ENCODE measurements at places on chromosomes 1 and 21.

GRCh38 chr21:39220150-39220549 is 36.9 kb upstream of the PSMG1 start:
- no peak for DNase-seq

DNA sequence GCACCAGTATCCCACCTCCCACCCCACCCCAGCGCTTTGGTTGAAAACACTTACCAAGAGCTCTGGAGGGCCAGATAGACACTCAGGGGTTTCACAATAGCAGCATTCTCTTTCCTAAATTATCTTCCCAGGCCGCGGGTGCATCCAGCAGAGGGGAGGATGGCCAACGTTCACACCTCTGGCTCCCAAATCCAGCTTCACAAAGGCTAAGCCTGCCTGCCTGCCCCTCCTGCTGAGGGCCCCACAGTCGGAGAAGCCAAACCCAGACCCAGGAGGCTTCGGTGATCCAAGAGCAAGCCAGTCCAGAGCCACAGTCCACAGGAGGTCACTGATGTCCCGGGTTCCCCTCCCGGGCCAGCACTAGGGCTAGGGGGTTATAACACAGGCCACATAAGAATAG is 231.9 kb downstream of the TRABD2B start:
- no peak for DNase-seq

- DNase-seq = no peak
Observed at GRCh38 chr1:42679364-42679983, 2.7 kb upstream of the YBX1 start.

DNA sequence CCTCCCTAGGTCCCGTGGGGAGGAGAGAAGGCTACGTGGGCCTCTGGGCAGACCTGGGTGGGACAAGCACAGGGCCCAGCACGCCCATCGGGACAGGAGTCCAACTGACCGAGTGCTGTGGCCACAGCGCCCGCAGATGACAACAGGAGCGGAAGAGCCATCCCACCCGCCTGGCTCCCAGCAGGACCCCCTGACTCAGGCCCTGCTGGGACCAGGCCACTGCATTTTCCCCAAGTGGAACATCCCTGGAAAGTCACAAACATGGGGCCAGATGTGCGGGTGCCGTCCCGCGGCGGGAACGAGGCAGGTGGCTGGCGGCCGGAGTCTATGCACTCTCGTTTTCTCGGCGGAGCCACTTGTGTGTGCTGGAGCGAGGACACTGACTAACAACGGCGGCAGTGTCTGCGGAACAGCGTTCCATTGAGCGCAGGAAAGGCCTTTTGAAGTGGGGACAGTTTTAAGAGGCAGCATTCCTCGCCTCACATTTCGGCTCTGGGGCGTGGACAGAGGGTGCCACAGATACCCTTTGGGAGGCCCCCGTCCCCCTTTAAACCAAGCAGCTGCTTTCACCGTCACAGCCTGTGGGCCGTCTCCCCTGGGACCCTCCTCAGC is 93.7 kb upstream of the ARHGEF16 start:
- DNase-seq = no peak

DNA sequence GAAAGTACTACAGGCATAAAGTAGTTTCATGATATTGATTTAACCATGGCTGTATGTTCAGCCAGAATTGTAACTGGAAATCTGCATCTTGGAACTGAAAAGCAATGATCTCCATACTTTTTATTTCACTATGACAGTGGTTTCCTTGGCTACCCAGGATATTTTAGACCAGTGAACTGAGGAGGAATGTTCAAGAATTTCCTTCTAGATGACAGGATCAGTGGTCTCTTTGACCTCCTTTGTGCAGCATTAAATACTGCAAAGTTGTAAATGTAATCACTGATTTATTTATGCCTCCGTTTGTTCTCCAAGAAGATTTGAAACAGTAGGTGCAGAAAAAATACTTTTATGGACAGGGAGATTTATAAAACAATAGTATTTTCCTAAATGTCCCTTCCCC is 39.5 kb downstream of the VPS13D start:
- no peak for DNase-seq

GRCh38 chr1:33724348-33724747 is 139.5 kb upstream of the HMGB4 start:
- DNase-seq = no peak

- DNase-seq = no peak
Observed at GRCh38 chr21:44920694-44921604, at the start of gene ITGB2. Gene ITGB2 (minus strand): TSS chr21:44920899. CDS start chr21:44910782, 10,117 bp downstream.

GRCh38 chr21:43321611-43322010 is 105.3 kb downstream of the SIK1 start:
- no peak for DNase-seq

DNA sequence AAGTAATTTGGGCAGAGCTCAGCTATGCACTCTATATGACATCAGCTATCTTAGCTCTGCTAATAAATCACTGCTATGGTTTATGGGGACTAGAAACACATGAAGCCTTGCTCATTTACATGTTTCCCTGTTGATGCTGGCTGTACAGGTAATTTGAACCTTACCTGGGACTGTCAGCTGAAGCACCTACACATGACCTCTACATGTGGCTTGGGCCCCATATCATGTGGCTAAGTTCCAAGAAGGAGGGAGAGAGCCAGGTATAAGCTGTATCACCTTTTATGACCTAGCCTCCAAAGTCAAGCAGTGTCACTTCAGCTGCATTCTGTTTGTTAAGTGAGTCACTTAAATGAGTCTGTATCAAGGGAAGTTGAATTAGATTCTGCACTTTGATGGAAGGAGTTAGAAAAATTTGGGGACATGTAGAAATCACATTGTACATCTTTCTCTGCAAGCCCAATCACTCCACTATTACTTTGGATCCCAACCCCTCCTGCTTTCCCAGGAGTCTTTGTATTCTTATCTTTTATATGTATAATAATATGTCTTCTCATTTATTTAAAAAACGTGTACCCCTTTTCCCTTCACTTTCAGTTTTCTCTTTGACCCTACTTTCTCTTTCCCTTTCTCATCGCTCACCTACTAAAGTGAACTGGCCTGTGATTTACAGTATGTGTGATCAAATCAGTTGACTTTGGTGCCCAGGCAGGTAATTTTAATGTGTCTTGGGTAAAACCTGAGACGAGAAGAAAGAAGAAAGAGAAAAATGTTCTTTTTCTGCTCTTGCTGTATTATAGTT is 53.4 kb upstream of the PRKACB start:
- DNase-seq = no peak

DNA sequence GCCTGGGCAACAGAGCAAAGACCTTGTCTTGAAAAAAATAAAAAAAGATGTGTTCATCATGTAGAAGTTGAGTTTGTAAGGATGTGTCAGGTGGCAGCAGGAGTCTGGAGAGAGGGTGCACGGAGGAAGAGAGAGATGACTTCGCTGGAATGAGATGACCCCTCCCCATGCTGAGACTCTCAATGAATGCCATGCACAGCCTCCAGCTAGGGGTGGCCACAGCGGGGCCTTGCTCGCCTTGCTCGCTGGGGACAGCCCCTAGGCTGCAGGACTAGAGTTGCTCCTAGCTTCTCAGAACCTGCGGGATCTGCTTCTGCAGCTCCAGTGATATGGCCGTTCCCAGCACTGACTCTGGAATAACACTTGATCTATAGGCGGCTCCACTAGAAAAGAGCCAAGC is 6.6 kb upstream of the C2CD2 start:
- DNase-seq = no peak

GRCh38 chr1:94683886-94684285 is 136.3 kb upstream of the SLC44A3 start:
- DNase-seq = no peak

DNA sequence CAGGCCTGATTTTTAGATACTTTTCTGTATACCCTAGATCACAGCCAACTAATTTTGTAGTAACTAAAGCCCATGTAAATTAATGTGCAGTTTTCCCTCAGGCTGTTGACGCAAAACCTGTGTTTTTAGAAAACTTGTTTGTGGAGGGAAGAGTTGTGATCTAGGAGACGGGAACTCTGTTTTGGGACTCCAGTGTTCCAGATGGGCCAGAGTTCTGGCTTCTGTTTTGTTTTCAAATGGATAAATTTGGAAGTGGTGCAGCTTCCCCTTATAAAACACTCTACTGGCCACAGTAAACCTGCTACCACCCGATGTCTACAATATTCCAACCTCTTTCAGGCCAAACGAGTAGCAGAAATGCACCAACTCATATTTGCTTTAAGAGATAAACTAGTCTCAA is 13.6 kb upstream of the GPR88 start:
- DNase-seq = no peak

DNA sequence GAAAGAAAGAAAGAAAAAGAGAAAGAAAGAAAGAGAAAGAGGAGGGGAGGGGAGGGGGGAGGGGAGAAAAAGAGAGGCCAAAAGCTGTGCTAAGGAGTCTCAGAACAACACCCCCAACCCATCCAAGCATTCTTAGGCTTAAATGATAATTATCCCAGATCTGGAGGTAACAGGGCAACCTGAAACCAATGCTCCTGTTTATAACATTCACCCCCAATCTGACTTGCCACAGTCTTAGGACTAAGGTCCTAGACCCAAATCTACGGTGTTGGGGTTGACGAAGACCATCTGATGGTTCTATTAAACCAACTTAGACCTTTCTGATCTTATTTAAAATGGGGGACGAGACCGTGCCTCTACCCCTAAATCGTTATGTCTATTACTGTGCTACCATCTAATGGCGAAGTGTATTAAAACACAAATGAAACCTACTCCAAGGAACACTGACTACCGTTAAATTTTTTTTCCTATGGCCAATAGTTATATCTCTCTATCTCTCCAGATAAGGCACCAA is 119.3 kb upstream of the CDC42BPA start:
- no peak for DNase-seq

DNA sequence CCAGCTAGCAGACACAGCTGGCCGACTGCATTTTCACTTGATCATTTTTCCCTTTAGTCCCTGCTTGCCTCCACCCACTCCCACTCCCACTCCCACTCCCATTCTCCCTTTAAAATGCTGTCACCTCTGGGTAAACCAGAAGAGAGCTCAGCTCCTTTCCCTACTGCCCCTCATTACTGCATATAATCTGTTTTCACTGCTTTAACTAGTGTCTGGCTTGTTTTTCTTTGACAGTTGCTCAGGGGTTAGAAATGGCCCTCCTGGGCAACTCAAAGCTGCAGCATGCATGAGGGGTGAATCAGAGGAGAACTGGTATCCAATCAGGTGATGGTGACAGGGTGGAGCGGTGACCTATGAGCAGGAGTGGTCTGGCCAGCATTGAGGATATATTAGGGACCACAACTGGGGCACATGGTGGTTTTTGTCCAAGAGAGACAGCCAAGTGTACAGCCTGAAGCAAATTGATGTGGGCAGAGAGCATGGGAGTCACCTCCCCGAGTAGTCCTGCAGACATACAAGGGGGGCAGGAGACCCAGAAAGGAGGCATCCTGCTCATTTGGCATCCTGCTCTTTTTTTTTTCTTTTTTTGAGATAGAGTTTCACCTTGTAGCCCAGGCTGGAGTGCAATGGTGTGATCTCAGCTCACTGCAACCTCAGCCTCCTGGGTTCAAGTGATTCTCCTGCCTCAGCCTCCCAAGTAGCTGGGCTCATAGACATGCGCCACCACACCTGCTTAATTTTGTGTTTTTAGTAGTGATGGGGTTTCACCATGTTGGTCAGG is 42.6 kb upstream of the SRSF10 start:
- no peak for DNase-seq
